ENCODE measurements at places on chromosomes 5 and 9.

DNA sequence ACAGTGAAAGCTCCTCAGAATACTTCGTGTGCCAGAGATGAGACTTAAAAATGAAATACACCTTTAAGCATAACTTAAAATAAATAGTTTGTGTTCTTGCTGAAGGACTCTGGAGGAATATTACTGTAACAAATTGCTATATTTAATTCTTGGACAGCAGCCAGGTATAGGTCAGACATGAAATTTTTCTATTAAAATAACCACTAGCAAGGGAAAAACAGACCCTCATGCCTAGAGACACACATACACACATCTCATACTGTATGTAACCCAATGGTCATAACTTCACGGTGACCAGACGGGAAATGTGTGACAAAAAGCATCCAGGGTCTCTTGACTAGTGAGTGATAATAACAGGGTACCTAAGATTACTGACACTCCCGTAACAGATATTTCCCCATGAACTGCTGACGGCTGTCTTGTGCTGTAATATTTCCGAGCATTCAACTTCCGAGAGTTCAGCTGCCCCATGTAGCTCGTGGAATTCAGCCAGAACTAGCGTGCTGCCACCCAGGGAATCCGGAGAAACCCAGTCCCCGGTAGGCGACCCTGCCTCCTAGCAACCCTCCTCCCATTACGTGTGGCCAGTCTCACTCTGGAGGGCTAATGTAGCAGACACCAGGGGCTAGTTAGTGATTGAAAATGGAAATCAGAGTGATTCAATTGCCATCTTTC is 2295.1 kb upstream of the WWC1 start:
- no peak for DNase-seq

- DNase-seq = no peak
These were observed 24.3 kb upstream of the RPS14 start for GRCh38 chr5:150473673-150474358.

DNA sequence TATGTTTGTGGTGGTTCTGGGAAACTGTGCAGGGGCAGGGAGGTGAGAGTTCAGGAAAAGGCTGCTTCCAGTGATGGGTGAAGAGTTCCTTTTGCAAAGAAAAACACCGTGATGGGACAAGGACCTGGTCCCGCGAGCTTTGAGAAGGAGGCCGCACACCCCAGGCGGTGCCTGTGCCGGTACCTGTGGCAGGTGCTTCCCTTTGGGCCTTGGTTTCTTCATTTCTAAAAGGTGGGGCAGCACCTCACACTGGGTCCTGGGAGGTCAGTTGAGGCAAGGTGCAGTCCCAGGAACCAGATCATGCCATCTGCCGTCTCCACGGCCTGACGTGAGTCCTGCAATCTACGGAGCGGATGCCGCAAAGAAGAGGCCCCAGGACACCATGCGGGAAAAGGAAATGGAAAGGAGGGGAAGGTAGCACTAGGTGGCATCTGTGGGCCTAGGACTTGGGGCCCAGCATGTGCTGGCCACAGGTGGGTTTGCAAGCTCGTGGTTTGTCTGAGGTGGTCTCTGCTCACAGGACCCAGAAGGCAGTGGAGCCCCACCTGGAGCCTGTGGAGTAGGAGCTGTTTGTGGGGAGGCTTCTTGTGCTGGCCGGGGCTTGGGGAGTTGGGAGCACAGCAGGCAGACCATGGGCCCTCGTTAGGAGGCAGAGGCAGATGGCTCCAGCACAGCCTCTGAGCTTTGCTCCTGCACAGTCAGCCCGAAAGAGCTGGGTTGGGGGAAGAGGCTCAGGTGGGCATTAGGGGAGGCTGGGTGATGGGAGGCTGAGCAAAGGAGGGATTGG is 131.6 kb downstream of the CACNA1B start:
- no peak for DNase-seq

GRCh38 chr5:124957063-124957462 is 210.6 kb upstream of the ZNF608 start:
- no peak for DNase-seq

GRCh38 chr5:1731091-1731639 is 68.5 kb downstream of the MRPL36 start:
- DNase-seq = no peak

DNA sequence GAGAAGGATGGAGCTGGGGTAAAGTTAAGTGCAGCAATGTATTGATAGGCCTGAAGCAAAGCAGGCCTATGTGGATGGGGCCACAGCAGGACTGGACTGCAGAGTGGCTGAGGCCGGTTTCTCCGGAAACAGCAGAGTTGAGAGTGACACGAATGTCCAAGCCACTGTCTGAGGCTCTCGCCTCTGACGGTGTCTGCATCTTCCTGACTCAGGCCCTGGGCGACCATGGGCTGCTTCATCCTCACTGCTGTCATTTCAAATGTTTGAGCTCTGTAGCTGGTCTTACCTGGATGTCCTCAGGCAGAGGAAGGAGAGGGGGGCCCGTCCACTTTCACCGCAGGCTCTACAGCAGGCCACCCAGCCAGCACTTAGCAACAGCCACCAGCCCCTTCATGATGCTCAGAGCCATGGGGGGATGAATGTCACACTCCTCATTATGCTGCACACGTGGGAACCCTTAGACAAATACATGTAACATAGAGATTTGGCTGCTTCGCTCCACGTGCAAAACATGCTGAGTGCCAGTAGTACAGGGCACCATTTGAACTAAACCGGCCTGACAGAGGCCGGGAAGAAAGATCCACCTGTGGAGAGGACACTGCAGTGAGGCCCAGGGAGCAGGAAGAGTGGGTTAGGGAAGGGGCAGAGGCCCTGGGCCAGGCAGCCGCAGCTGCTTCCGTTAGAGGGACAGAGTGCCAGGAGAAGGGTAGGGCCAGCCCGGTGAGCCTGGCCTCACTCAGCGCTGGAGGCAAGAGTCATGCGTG is 31.7 kb upstream of the NXNL2 start:
- DNase-seq = no peak

GRCh38 chr9:104635456-104635855 is 17.5 kb upstream of the OR13C9 start:
- no peak for DNase-seq

DNA sequence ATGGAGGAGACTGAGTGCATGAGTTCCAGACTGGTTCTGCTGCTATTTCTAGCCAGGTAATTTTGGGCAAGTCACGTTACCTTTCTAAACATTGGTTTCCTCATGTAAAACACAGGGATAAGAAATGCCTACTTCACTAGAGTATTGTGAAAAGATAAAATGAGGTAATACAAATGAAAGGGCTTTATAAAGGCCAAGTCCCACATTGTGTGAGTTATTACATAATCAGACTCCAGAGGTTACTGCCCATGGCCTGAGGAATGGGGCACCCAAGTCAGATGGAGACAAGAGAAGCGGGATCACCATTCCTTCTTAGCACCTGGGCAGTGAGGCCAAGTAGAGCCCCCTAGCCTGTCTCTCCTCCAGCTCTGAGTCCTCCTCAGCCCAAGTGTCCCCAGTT is 7.5 kb downstream of the HBEGF start:
- no peak for DNase-seq

DNA sequence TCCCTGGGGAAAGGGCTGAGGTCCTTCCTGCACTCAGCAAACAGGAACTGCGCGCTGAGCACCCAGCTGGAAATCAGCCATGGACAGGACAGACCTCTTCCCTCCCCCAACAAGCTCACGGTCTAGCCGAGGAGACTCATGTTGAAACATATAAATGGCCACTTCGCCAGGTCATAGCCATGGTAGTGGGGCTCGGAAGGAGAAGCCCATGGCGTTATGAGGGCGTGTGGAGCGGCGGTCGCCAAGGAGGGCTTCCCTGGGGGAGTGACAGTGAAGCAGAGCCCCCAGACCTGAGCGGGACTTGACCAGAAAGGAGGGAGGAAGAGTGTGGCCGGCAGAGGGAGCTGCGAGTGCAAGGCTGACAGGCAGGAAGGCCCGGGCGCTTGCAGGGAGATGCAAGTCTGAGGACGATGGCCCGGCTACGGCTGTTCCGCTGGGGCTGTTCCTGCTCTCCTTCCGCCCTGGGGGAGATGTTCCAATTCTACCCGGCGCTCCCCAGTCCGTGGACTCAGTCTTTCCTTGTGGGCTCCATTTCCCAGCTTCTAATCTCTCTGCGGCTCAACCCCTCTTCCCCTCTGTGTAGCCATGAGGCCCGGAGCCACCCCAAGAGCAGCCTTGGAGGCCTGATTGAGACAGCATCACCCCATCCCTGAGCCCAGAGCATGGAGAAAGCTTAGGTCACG is 43.9 kb upstream of the PRRC2B start:
- DNase-seq = peak; percentile 59

GRCh38 chr5:57002959-57003485 is 51.1 kb upstream of the MIER3 start:
- no peak for DNase-seq

DNA sequence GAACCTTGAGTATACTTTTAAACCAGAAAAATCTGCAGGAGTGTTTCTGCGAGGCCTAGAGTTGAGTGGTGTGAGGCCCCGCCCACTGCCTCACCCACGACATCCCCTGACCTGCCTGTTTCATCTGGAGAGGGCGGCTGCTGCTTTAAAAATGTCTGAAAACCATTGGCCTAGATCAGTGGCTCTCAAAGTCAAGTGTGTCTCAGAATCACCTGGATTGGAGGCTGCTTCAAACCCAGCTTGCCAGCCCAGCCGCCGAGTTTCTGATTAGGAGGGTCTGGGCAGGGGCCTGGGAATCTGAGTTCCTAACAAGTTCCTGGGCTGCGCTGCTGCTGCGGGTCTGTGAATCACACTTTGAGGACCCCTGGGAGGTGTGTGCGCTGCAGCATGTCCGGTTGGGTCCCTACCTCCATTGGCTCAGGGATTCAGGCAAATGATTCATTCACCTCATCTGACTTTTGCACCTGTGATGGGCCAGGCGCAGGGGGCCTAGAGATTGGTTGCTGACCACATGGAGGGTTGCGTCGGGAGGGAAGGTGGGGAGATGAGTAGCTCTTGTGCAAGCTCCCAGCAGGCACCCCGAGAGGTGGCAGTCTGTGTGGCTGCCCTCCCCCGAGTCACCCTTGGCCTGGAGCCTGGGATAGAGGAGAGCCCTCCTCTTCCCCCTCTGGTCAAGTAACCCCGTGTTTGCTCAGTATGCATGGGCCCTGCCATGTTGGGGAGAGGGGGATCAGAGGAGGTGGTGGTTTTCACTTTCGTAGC is 27.6 kb upstream of the HMCN2 start:
- DNase-seq = no peak

GRCh38 chr9:113503131-113503541 is 39.6 kb downstream of the RGS3 start:
- no peak for DNase-seq

DNA sequence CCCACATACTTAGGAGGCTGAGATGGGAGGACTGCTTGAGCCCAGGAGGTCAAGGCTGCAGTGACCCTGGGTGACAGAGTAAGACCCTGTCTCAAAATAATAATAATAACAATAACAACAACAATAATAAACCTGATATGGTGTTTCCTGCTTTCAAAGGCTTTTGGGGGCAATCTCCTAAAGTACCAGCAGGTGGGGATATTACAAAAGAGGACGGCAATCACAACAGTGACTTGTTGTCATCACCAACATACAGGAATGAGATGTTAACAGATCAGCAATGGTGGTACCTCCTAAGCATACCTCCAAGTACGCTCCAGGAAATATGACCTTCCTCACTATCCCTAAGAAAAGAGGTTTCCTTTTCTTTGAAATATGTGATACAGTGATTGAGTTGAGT is 91.1 kb upstream of the RNF180 start:
- no peak for DNase-seq

DNA sequence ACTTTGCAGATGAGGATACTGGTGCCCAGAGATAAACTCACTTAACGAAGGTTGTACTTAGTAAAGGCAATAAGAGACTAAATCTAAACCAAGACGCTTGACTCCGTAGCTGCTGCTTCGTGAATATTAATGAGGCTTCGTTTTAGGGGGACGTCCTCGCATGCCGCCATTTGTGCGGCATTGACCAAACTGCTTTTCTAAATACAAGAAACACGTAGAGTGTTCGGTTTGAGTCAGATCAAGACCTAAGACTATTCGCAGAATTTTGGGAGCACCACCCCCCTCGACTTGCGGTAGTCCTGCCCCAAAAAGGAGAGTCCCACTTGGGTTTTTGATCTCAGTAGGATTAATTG is 1.1 kb downstream of the NPM1 start:
- no peak for DNase-seq

DNA sequence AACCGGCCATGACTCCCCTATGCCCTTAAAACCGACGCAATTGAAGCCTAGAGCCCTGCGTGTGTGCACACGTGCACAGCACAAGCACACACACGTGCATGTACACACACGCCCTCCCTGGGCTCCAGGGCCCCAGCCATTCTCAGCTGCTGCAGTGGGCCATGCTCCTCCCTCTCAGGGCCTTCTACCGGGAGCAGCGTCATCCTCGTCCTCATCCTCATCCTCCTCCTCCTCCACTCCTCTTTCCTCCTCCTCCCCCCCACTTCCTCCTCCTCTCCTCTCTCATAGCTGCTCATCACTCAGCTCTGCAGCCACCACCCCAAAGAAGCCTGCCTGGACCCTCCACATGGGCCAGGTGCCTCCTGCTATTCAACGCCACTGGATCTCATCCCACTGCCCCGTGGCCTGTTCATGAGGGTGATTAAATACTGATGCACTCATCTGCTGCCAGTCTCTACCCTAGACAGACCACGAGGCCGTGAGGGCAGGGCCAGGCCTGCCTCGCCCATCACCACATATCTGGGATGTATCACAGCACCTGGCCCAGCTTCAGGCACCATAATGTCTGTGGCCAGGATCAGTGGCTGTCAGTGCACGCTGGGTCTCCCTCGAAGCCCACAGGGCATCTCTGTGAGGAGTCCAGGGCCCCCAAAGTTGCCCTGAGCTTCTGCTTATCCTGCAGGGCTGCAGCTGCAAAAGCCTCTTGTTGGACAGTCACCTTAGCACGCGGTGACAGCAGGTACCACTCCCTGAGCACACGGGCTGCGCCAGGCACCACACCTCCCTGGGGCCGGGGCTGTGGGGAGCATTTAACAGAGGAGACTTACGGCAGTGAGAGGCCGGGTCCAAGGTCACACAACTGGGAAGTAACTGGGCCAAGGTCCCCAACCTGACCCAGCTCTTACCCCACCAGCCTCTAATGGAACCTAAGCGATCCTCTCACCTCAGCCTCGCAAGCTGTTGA is 9.8 kb downstream of the FAM78A start:
- DNase-seq = no peak

DNA sequence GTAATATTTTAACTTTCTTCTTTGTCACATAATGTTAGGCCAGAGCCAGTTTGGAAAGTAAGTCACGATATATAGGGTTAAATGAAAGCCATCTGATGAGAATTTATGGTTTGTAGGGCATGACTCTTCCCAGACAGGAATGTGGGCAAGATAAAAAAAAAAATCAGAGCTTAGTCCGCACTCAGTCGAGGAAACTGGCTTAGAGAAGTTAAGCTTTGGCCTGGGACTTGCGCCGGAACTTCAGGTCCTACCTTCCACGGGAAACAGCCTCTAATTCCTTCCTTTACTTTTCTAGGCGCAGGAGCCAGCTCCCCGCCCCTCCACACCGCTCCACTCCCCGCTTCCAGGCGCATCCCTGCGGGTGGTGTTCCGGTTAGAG is 475 bp downstream of the DDX31 start:
- no peak for DNase-seq

Measured in NCI-H1048 (cell line).